Left colon (tissue), 2 donors: ENCODE measurements at places on chromosomes 1 and 21.

GRCh38 chr1:170593173-170594011 is 61.4 kb downstream of the GORAB start:
- no peak for DNase-seq

- no peak for DNase-seq
These were observed 1.2 kb downstream of the SMIM1 start for GRCh38 chr1:3773572-3774275.

- DNase-seq: no peak
These were observed 37.0 kb downstream of the TM2D1 start for GRCh38 chr1:61687901-61688300.

DNA sequence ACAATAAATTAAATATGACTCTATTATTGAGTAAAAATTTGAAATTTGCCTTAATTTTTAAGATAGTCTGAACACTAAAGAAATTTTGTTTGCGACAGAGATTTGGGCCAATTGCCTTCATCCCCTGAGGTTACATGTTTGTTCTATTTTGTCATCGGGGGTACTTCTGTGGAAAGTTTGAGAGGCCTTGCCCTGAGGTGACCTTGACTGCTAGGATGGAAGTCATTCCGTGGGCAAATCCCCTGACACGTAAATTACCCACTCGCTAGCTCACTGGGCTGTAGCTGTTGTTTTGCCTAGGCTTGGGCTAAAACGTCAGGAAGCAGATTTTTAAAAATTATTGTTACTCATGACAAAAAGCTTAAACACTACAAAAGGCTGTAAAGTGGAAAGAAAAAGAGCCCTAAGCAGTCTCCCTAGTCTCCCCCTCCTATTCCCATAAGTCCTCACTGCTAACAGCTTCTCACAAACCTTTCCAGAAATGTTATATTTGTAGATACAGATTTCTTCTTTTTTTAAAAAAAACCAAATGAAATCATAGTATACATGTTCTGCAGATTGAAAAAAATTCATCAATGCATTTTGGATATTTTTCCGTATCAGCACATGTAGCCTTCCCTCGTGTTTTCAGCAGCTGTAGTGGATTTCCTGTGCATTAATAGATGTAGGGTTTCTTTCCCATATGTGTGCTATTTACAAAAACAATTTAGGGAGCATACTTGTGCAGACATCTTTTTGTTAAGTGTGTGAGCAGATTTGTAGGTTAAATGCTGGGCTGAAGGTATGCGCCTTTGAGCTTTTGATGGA is 142.7 kb downstream of the MRPS6 start:
- DNase-seq: no peak

DNA sequence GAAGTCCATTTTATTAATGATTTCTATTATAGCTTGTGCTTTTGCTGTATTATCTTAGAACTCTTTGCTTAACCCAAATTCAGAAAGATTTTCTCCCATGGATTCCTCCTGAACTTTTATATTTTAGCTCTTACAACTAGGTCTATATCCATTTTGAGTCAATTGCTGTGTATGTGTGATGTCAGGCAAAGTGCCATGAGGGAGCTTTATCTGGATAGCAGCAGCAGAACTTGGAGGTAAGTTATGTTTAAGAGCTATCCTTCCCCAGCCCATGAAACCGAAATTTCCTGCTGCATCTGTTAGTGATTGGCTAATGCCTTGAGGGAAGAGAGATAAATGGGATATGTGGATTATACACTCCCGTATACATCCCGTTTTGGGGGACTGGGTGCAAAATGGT is 29.9 kb downstream of the ADAM30 start:
- no peak for DNase-seq

DNA sequence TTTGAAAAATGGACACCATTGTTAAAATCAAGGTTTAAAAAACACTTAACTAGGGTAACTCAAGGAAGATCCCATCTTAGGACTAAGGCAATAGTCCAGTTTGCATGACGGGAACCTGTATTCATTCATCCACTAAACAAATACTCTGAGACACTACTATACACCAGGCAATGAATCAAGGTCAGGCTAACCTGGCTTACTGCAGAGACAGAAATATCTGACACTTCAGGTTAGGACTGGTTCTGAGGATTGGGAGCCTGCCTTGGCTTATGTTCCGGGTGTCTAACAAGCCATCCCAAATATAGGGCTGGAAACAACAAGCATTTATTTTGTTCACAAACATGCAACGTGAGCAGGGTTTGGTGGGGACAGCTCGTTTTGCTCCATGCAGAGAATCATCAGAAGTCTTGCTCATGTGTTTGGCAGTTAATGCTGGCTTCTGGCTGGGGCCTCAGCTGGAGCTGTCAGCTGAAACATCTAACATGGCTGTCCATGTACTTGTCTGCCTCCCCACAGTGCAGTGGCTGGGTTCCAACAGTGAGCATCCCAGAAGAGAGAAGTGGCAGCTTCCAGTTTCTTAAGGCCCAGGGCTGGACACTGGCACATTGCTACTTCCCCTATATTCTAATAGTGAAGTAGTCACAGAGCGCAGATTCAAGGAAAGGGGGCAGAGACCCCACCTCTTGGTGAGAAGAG is 37.0 kb upstream of the CAMK1G start:
- no peak for DNase-seq

GRCh38 chr1:19234224-19234623 is 17.1 kb downstream of the EMC1 start:
- no peak for DNase-seq

- no peak for DNase-seq
These were observed 59.1 kb upstream of the CRB1 start for GRCh38 chr1:197208945-197209344.
